Stimulated activated CD8-positive, alpha-beta memory T cell treated with anti-CD3 and anti-CD28 coated beads, Interleukin-4, amount 100 ng/mL, for 24 hours (primary cell): ENCODE measurements at places on chromosomes 3 and 15.

GRCh38 chr15:76070921-76071635 lies 11.3 kb downstream of the TMEM266 start:
- DNase-seq = no peak

DNA sequence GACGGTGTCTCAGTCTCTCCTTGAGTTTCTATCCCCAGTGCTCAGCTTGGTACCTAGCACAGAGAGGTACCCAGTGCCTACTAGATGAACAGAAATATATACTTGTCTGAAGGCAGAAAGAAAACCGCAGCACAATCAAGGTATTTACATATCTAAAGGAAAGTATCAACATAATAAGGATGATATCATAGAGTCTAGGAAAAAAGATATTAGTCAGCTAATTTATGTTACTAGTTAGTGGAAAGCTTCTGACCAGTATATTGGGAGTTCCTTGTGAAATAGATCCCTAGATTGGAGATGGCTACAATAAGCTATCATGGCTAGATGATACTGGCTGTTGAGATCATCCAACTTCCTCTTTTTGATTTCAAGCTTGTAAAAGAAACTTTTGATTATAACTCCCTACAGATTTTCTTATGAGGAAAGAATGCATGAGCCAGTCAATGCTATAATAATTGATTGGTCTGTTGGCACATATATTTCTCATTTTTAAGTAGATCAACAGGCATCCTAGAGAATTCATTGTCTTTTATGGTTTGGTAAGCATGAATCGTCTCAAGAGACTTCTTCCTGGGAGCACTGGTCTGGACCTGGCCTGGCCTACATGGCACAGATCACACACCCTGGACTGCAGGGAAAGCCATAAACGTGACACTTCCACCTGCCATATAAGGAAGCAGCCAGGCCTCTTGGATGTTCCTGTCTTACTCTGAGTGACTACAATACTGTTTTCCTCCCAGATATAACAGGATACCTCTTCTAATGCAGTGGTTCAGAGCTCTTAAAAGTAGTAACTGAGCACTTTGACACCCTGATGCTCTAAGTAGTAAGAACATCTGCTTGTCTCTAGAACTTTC lies 60.7 kb downstream of the IMPG2 start:
- no peak for DNase-seq

DNA sequence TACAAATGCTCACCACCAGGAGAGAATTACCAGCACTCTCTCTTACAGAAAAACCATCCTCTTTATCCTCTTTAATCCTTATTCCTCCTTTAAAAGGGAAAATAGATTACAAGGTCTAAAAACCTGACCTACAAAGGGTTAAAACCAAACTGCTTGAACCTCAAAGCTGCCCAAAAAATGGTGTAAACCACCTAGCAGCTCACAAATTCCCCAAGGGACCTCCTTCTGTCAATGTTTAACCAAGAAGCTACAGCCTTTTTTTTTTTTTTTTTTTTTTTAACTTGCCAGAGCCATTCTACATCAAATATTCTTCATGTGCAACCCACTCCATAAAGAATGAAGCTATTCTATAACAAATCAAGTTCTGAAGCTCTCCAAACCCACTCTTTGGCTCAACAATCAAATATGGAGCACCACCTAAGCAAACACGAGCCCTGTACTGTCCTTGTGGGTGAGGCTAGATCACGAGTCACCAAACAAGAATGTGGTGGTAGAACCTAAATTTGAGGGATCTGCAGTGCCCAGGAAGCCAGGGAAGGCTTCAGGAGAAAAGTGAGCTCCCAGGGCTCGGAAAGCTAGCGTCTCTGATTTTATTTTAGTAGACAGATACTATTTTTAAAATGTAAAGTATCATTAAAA lies 20.1 kb downstream of the OSBPL10 start:
- no peak for DNase-seq

- no peak for DNase-seq
Observed at GRCh38 chr15:89492111-89492641, 4.2 kb downstream of the RHCG start.
